Hepatocyte (in vitro differentiated cells): ENCODE measurements at places on chromosomes 2 and 18. TPM values are rescaled to one million over a fixed set of nuclear protein-coding genes. Genes with fewer than 3 reads are reported as not detected.

The UGT1A8 gene
- total RNA-seq: 0.08 and 0.10 TPM in 2 replicates

DNA sequence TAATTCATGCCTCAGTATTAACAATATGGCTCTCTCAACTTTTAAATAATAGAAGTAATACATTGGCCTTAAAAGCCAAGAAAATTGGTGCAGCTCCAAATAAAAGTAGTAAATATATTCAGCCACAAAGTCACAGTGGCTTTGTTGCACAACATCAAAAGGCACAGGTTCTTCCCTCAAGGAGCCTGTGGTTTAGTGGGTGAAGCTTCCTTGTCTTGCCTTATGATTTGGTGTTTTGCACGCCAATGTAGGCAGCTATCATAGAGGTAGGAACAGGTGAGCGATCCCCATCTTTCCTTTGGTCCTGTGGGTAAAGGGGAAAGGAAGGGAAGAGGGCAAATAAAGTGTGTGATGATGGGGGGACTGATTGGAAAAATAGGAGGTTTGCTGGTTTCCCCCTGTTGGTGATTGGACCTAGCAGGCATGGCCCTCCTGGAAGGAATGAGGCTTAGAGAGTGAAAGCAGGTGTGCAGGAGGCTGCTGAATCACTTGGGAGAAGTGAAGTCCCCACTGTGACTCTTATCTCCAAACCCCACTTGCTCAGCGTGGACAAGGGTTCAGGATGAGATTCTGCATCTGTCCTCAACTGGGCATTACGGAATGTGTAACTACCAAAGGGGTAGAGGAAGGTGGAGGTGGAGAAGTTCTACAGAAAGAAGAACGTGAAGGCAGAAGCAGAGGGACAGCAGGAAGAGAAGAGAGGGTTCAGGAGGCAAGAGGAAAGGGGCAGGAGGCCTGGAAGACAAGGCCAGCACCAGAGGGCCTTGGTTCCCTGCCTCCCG lies 20.1 kb upstream of the TNP1 start:
- H3K4me1 ChIP-seq: peaks cover 10% of the 10 kb centered on the region
- no peak overlapping the region for H3K4me3 ChIP-seq
- H3K27me3 ChIP-seq: no peaks in the 10 kb centered on the region
- DNase-seq: no peak
- peak overlapping the region; percentile 53 for H3K27ac ChIP-seq

The MFSD2B gene
- not detected in 2 replicates for total RNA-seq

The ITGB6 gene
- total RNA-seq: 37.4 and 41.1 TPM in 2 replicates

The FOXI3 gene
- total RNA-seq: not detected in 2 replicates

The SERPINB5 gene
- 0.23 and 0.28 TPM in 2 replicates for total RNA-seq
